ENCODE measurements at places on chromosomes 4 and X.
A peak's percentile ranks its signal among the peaks of the same experiment; 100 is the strongest.

DNA sequence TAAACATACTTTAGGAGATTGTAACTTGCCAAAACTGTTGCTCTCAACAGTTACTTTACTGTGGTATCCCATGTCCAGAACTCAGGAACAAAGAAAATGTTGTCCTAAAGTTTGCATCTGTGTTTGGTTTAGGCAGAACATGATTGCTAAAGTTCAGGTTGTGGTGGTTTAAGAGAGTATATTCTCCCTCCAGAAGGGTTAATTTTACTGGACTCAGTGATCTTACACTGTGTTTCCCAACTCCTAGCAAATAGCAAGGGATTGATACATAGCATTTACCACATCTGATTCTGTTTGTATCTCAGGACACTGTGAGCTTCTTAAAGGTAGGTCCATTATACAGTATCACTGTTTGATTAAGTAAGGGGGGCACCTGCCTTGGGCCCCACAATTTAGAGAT lies 13.3 kb upstream of the DCK start:
- no peak for DNase-seq

DNA sequence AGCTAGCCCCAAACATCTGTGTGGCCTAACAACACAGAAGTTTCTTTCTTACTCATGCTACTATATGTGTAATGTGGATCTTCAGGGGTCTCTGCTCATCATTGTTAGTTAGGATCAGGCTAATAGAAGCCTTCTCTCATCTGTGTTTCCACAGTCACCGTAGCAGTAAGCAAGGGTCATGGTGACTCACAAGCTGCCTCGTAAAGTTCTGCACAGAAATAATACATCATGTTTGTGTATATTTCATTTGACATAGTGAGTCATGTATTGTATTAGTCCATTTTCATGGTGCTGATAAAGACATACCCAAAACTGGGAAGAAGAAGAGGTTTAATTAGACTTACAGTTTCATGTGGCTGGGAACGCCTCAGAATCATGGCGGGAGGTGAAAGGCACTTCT lies 38.7 kb downstream of the SLC4A4 start:
- no peak for DNase-seq

GRCh38 chr4:23422878-23423277 lies 467.0 kb downstream of the PPARGC1A start:
- no peak for DNase-seq

DNA sequence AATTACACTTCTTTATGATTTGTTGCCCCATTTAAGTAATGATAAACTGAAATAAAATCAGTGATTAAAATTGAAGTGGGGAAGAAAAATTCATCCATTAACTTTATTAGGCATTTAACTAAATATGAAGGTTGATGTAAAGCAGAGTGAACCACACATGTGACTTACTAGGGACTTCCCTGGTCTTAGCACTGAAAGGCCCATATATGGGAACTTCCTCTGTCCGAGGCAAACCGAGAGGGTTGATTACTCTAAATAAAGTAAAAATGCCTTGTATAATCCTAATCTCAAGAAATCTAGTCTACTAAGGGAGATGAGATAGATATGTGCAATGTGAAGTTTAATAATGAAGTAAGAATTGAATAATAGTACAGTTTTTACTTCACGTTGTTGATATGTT lies 403.9 kb upstream of the RPS6KA3 start:
- no peak for DNase-seq

- peak; percentile 79 for DNase-seq
Measured at GRCh38 chrX:154051201-154051810, 31.6 kb upstream of the IRAK1 start.

- no peak for DNase-seq
Measured at GRCh38 chr4:106092361-106093040, 197.2 kb downstream of the NPNT start.

GRCh38 chr4:52933738-52934137 lies 71.6 kb downstream of the RASL11B start:
- peak; percentile 1 for DNase-seq

DNA sequence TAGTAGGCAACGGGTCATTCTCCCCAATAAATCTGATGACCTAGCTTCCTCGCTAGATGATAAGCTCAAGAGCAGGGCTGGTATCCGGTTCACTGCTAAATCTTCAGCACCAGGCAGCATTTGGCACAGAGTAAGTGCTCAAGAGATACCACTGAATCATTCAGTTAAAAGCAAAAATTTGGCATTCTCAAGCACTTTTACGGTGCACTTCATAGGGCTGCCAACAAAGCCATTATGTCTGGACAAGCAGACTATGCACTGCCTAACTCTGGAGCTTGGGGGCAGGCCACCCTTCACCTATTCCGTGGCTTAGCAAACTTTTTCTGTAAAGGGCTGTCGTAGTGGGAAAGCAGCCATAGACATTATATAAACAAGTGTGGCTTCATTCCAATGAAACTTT lies 23.8 kb upstream of the CXorf38 start:
- DNase-seq: no peak

DNA sequence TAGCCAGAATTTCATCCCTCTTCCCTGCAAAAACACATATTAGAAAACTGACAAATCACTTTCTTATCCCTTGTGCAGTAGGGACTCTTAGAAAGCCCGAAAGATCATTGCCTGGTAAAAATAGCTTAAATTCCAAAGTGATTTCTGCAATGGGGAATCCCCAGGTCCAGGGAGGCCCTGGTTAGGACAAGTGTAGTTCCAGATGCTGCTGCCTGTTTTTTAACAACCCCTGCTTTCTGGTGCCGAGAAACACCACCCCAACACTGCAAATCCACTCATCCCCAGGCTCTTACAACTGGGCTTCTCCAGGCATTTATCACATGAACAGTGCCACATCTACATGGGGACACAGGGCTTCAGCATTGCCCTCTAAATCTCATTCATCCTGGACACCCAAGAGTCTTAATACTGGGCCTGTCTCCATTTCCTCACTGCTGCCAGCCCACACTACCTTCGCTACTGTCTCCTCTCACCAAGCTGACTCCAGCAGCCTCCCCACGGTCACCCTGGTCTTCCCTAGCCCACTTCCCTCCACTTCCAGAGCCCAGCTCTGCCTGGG lies 112.2 kb upstream of the PSAPL1 start:
- DNase-seq: no peak

GRCh38 chrX:35340465-35340864 lies 397.9 kb downstream of the FAM47B start:
- DNase-seq: no peak

- no peak for DNase-seq
Measured at GRCh38 chrX:6954836-6955235, 192.7 kb upstream of the STS start.

GRCh38 chrX:151753313-151754046 lies 18.9 kb downstream of the CNGA2 start:
- peak; percentile 32 for DNase-seq

- no peak for DNase-seq
Measured at GRCh38 chr4:2313366-2313765, 51.5 kb upstream of the MXD4 start.

DNA sequence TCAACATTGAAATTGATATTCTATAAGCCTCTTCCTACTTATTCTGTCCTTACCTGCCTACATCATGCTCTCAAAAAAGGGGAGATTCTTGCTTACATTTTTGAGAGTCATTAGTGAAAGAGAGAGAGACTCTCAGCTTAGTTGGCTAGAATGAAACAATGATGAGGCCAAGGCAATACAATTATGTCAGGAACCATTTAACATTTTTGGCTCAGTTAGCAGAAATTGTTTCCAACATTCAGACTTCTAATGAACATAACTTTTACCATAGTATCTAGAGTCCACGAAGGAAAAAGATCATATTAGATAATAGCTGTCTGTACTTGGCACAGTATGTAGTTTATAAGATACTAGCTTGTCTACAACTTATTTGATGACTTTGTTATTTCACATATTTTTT lies 263.7 kb upstream of the ARX start:
- no peak for DNase-seq

GRCh38 chr4:89410687-89411086 lies 103.1 kb upstream of the GPRIN3 start:
- DNase-seq: peak; percentile 38

- DNase-seq: peak; percentile 63
Measured at GRCh38 chr4:122921971-122922876, at the start of gene NUDT6. NUDT6 (minus strand) TSS chr4:122922597; CDS start chr4:122922572, 25 bp downstream.

DNA sequence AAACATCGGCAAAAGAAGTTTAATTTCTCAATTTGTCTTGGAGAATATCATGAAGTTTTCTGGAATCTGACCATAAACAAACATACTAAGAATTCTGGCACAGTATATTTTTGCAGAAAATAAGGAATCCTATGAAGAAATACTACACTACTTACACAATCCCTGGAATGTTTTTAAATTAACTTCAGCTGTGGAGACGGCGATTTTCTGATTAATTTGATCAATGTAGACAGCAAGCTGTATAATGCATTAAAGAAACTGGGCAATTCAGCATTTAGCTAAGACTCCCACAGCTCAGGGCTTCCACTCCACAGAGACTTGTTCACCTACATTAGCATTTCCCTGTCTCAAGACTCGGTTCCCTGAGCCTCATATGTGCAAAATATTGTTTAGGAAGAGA lies 12.2 kb downstream of the EGFL6 start:
- no peak for DNase-seq

DNA sequence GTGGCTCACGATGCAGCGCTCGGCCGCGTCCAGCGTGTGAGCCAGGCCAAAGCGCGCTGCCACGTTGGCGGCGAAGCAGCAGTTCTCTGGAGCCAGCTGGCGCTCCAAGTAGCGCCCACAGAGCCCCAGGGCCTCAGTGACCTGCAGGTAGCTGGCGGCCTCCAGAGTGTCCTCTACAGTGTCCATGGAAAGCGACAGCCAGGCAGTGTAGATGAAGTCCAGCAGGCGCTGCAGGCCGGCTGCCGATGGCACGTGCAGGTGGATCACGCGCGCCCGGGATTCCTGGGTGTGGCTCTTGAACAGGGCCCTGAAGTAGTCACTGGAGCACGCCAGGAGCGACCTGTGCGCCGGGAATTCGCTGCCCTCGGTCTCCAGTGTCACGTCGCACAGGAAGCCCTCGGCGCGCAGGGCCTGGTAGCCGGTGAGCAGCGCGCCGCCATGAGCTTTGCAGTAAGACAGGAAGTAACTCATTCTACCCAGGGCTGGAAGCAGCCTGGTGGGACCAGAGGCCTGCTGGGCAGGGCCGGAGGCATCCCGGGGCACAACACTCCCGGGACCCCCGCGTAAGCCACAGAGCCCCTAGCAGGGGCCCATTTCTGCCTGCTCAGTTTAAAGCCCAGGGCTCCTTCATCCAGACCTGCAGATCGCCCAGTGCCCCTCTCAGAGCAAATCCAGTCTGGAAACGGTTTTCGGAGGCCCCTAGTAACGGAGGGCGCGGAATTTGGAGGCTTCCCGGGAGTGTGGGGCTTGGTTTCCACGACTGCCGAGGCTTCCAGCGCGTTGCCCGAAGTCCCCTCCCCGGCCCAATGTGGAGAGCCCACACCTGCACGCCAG lies 595 bp downstream of the KLHL34 start:
- DNase-seq: no peak

DNA sequence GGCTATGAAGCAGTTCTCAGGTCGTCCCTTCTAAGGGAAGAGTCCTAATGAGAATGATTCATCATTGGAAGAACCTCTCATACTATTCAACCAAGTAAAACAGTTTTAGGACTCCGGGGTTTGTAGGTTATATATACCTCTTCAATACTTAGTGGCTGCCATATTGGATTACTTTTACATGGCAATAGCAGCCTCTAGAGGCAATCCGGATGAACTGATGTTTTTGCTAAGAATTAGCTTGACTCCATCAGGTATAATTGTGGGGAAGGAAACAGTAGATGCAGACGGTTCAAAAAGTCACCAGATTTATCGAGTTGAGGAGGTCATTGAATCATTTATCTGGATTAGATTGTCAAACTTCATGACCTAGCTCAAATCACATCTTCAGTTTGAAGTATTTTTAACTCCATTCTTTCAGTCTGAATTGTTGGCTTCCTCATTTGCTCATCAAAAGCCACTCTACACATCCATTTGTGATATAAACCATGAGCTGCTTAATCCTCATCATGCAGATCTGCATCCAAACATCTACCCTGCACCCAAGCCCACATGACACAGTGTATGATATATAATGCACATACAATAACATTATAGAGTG lies 28.4 kb downstream of the GUCY1B1 start:
- peak; percentile 58 for DNase-seq

- no peak for DNase-seq
Measured at GRCh38 chrX:131837325-131837724, 185.8 kb upstream of the STK26 start.

DNA sequence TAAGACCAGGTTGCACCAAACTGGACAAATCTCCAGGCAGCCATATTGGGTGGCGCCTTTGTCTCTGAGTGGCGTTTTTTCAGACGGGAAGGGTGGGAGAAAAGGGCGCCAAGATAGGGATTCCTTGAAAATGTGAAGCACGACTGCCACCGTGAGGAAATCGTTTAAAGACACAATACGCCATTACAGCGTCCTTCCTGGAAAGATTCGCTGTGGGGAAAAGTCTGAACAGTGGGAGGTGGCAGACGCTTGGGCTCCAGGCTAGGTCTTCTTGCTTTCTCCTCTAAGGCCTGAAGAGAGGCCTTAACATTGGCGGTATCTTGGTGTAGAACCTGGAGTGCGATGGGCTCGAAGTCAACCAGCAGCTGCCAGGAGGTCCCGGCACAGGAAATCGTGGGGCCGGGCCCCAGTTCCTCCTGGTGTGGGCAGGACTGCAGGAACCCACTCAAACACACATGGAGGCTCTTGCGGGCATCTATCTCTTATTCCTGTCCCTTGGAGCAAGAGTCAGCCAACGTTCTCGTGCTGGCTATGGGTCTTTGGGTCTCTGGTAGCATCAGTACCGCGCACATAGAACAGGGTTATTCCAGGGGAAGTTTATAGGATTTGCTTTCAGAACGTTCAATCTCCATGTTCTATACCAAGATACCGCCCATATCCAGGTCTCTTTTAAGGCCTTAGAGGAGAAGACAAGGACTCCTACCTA lies 208.8 kb downstream of the OR13H1 start:
- no peak for DNase-seq

DNA sequence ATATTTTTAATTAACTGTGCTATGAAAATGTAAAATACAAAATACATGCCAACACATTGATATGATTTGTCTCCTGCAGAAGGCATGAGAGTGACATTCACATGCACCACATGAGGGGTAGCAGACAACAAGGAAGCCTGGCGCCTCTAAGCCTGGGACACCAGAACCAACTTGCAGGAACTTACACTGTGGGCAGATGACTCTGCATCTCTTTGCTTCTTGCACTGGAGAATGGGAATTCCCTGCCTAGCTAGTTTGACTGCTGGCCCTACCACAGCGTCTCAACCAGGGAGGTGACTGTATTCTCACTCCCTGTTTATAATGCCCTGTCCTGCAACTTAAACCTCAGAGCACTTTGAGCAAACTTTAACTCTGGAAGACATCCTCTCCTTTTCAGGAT lies 40.5 kb downstream of the PAGE2 start:
- DNase-seq: peak; percentile 26
